Sigmoid colon (tissue), 7 donors: ENCODE measurements at places on chromosomes 3 and 15. TPM values are rescaled to one million over a fixed set of nuclear protein-coding genes. Genes with fewer than 3 reads are reported as not detected.

Gene ECE2
- total RNA-seq, result 0.49 TPM

Gene RYK
- total RNA-seq, result 97.3 TPM

Gene MGLL
- total RNA-seq, result 46.8 TPM

Gene DCLK3
- 0.14 TPM for total RNA-seq

Gene ALDH1A2
- total RNA-seq, result 12.5 TPM

Gene GPR176
- total RNA-seq, result 3.1 TPM

Gene CSTA
- total RNA-seq, result not detected

Gene MFSD1
- total RNA-seq, result 56.1 TPM
